ENCODE measurements at places on chromosomes 7 and 10. TPM values are rescaled to one million over a fixed set of nuclear protein-coding genes. Genes with fewer than 3 reads are reported as not detected.

NOS3 gene
- 33.4 TPM for total RNA-seq

COX19 gene
- 7.2 TPM for total RNA-seq

KCP gene
- total RNA-seq, result 0.17 TPM

DYDC2 gene
- not detected for total RNA-seq

SFTPA2 gene
- not detected for total RNA-seq

PTN gene
- total RNA-seq, result under 0.01 TPM

CALHM3 gene
- total RNA-seq, result not detected

ASB10 gene
- total RNA-seq, result not detected

ARHGAP19 gene
- 11.4 TPM for total RNA-seq

DCLRE1C gene
- 8.8 TPM for total RNA-seq

CTAGE15 gene
- total RNA-seq, result not detected

AASS gene
- 44.5 TPM for total RNA-seq

ITGB8 gene
- total RNA-seq, result 8.5 TPM

ANKRD2 gene
- 1.1 TPM for total RNA-seq

AQP1 gene
- total RNA-seq, result 147 TPM

CCNJ gene
- 36.9 TPM for total RNA-seq

GPNMB gene
- 0.68 TPM for total RNA-seq

IPMK gene
- 6.7 TPM for total RNA-seq

FXYD4 gene
- total RNA-seq, result not detected

All from dermis blood vessel endothelial cell (primary cell).